SW 1271 (cell line): ENCODE measurements at places on chromosomes 2 and 18.

DNA sequence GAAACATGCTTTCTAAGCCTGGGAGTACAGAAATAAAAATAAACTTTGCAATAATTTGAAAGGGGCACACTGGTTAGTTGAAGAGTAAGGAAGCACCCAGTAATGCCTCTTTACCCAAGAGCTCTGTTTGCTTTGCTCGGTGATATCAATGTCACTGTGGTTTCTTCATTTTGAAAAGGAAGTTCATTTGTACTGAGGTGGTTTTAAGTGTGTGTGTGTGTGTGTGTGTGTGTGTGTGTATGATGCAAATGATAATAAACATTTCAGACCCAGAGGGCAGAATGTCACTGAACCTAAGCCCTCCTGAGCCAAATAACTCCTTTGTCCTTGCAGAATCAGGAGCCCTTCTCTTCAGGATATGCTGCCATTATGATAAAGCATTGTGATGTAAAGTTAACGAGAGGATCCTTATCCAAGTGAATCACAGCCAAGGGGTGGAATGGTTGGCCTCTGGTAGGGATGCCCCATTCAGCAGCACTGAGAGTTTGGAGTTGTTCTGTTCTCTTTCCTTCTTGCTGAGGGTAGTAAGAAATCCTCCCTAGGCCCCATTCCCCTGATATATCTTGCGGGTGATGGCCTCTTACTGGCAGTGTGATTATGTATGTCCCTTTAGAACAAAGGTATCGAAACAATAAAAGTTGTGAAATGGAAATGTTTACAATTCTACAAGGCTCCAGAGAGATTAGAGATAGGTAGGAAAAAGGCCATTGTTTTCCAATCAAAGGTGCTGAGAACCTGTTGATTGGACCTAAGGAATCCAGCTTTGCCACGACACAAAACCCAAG, 7.6 kb downstream of the ITGA6 start:
- DNase-seq = no peak

DNA sequence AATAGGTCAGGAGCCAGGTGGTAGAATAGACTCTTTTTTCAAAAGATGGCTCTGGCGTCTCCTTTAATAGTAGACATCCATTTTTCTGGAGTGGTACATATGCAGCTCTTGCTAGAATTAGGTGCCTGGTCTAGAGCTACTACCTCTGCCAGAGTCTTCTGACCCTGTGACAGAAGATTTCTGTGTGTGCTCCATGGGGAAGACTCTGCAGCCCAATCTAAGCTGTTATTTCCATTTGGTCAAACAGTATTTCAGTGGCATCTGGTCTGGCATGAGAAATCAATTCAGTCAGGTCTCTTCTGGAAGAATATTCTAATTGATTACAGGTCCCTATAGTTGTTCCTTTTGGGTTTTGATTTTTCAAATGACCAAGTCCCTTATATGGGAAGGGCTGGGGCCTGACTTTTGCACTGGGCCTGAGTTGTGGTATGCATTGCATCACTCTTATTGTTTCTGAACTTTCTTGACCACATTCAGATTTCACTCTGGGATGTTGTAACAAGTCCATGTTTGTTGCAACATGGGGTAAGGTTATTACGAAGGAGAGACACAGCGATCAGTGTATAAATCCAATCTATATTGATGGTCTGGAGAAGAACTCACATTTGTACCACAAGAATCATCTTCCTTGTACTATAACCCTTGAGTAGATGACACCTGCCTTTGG, 12.1 kb downstream of the MXD1 start:
- DNase-seq = no peak

DNA sequence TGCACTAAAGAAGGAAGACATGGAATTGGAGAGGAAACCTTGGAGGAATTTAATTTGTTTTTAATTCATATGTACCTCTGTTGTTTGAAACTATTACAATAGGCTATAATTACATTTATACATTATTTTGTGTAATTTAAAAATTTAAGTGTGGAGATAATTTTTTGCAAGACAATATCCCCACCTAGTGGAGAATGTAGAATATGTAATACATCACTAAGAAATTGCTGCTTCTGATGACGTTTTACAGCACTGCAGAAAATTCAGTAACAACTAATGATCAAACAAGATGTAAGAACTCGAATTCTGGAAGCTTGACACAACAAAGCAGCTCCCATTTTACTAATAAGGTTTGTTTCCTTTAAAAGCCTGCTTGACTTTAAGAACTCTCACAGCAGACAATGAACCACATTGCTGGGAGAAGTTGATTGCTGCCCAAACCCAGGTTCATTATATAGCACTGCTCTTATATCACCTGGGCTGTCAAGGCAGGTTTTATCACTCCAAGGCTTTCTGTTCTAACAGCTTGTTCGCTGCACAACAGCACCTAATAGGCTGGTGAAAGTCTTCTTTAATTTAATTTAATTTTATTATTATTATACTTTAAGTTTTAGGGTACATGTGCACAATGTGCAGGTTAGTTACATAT, 53.4 kb downstream of the THADA start:
- DNase-seq = peak; percentile 44

DNA sequence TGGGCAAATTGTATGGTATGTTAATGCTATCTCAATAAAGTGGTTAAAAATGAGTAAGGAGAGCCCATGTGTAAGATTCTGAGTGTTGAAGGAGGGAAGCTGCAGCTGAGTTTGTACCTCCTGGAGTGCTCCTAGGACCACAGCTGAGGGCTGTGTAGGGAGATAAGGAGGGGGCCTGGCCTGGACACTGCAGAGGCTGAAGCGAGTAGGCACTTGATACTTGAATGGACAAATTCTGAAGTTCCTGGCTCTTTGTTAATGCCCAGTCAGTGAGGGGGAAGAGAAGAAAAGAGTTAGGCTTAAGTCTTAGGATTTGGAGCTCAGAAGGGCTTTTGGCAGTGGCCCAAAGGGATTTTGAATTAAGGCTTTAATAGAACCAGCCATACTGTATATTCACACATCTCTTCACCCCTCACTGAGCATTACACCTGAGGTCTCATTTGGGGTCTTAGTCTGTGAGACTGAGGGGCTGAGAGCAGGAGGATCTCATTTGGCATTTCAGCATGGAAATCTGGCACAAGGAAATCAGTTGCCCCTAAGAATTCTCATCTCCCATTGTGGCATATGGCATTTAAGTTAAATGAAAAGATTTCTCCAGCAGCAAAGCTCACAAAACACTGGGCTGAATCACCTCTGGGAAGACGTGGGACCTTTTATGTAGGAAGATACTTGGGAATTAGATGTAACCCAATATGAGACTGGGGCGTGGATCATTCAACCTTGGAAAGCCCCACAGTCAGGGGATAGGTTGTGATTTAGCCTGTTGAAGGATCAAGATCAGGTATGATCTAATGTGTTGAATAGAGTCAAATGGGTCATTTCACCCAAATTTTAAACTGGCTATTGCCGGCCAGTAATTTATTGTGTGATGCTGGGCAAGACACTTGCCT, 46.8 kb downstream of the LIPG start:
- DNase-seq = no peak

DNA sequence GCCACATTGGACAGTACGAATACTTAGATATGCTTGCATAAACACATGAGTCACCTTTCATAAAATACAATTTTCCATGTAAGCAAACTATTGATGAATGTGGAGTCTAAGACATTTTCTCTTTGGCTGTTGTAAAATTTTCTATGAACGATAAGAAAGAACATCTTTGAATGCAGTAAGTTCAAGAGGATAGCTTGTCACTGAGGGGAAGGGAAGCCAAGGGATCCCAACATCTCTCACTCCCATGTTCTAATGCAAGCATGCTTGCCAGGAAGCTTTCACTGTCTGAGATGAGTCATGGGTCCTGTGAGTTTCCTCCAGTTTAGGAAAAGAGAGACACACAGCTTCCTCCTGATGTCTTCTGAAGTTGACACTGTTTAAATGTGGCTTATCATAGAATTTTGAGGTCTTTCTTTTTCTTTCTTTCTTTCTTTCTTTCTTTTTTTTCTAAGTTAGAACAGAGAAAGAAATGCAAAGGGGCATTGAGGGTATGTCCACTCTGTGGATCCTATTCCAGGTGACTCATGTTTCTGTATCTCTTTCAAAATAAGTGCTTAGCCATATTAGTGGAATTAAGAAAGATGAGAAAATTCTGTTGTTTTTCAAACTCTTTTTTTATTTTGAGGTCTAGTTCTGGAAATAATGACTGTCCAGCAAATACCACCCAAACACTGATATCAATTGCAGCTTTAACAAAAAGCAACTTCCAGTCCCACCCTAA, 146.6 kb downstream of the RDH14 start:
- peak; percentile 44 for DNase-seq

- no peak for DNase-seq
Observed at GRCh38 chr18:58431215-58431614, 197.7 kb downstream of the ALPK2 start.

GRCh38 chr2:207135801-207136457, 29.8 kb downstream of the KLF7 start:
- DNase-seq = no peak

- DNase-seq = no peak
Observed at GRCh38 chr2:189254268-189254883, 74.8 kb upstream of the COL5A2 start.

DNA sequence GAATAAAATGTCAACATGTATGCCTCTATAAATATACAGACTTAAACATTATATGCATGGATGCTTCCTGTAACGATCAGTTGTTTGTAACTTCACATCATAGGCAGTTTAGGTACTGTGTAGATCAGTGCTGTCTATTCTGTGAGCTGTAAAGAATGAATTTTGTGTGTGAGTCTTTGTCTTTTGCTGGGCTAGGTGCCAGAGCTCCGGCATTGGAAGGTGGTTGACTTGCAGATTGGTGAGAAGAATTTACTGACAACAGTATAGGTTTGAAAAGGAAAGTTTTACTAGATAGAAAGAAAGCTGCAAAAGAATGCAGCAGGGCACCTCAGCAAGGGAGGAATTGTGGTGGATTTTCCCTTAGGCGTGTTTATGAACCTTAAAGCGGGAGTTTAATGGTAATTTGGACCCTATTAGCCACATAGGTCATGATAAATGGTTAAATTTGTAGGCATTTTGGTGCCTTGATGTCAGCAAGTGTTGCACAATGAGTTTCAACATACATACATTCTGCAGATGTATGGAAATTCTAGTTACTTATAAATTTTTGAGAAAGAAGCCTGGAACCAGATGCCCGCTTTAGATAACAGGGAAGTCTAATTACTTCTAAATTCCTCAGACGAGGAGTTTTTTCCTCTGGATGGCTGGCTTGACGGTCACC, 6.7 kb upstream of the QPCT start:
- no peak for DNase-seq

GRCh38 chr18:59657012-59657411, 40.2 kb downstream of the CCBE1 start:
- DNase-seq = no peak

DNA sequence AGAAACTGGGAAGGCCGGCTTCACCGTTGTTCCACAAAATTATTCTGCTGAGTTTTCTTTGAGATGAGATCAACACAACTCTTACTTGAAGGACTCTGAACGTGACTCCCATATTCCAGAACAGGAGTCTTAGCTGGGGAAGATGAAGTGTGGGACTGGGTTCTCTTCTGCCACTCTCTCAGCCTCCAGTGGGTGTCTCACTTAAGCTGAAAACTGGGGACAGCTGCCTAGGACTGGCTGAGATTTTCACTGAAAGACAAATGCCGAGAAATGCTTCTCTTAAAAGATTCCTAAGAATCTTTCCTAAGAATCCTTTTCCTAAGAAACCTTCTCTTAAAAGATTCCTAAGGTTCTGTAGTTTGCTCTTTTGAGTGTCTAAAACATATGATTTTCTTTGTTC, 156.6 kb upstream of the LHCGR start:
- no peak for DNase-seq
